ENCODE measurements at places on chromosomes 1 and 21. TPM values are rescaled to one million over a fixed set of nuclear protein-coding genes. Genes with fewer than 3 reads are reported as not detected.

DNA sequence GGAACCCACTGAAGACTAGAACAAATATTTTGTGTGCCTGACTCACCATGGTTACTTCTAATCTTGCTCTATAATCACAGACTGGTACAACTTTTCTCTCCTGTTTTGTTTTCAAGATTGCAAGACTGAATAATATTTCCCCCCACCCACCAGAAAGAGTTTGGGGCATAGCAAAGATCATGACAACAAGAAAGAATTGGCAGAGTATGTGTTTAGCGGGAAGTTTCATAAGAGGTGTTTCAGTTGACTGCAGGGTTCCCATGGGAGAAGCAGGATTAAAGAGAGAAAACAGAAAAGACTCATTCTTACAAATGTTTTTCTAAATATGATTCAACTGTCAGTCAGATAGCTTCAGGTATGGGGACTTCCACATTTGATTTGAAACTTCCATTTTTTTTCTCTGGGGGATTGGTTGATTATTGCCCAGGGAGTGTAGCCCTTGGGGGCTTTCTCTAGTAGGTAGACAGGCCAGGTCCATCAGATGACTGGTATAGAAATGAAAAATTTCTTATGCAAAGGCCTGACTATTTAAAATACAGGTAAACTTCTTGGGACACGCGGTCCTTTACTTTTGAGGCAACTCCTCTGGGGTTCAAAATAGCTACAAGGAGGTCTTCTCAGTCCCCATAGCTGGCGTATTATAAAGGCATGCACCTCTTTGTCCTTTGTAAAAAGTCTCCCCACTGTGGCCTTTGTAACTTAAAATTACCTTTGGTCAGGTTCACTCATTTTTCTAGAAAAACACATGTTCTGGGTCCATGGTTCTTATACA, 13.9 kb downstream of the OR14I1 start:
- no peak for DNase-seq

- DNase-seq, result no peak
Measured at GRCh38 chr1:214360525-214361164, 79.7 kb downstream of the SMYD2 start.

DNA sequence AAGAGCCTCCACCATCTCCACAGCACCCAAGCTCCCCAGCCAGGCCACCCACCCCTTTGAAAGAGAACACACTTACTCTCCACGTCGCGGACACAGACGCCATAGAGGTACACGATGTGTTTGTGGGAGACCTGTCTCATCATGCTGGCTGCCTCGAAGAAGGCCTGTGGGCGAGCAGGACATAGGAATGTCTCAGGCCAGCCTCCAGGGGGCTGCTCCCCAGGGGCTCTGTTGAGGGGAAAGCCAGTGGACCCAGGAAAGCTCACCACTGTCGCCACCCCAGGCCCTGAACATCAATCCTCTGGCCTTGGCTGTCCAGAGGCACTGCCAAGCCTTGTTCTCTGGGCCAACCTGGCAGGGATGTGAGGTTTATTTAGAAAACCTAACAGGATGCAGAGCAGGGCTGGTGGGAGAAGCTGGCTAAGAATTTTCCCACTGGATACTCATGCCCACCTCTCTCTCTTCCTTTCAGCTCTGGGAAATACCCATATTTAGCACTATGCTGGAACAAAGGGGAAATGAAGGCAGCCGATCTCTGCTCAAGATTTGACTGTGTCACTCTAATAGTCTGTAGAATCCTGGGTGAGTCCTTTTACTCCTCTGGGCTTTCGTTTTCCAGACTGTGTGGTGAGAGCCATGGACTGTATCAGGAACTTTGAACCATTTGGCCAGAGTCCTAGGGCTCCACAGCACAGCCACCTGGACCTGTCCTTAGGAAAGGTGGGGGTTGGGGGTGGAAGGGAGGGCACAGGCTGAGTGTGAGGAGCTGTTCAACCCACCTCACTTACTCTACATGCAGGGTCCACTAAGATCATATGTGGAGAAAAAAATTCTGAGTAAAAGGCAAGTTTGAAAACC, 101.9 kb downstream of the RAVER2 start:
- no peak for DNase-seq

DNA sequence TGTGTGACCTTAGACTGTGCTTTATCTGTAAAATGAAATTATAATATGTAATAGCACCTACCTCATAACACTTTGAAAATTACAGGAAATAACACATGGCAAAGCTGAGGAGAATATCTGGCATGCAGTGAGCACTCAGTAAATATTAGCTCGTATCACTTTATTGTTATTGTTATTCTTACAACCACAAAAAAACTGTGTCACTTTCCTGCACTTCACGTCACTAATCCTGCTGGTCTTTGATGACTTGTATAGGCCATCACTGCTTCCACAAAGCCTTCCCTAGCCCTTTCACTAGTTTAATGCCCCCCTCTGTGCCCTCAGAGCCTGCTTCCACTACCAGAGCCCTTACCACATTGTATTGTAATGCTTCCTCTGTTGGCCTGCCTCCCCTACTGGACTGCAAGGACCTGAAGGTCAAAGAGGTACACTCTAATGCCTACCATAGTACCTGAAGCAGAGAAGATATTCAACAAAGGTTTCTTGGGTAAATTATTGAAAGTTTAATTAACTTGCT, 231.6 kb downstream of the NFIA start:
- no peak for DNase-seq

GRCh38 chr1:2476061-2476999, at the start of gene PLCH2:
TSS of gene PLCH2 (plus strand) at chr1:2476289. CDS start at chr1:2476589, 300 bp downstream.
- DNase-seq, result no peak

Gene ETV3L
- not detected for total RNA-seq

Gene TNFRSF8
- 1.8 TPM for total RNA-seq

Gene S100A7A
- not detected for total RNA-seq

Measured in activated CD8-positive, alpha-beta T cell treated with anti-CD3 and anti-CD28 coated beads for 36 hours (primary cell).